Fibroblast of lung (primary cell): ENCODE measurements at places on chromosomes 1 and 21. TPM values are rescaled to one million over a fixed set of nuclear protein-coding genes. Genes with fewer than 3 reads are reported as not detected.

DNA sequence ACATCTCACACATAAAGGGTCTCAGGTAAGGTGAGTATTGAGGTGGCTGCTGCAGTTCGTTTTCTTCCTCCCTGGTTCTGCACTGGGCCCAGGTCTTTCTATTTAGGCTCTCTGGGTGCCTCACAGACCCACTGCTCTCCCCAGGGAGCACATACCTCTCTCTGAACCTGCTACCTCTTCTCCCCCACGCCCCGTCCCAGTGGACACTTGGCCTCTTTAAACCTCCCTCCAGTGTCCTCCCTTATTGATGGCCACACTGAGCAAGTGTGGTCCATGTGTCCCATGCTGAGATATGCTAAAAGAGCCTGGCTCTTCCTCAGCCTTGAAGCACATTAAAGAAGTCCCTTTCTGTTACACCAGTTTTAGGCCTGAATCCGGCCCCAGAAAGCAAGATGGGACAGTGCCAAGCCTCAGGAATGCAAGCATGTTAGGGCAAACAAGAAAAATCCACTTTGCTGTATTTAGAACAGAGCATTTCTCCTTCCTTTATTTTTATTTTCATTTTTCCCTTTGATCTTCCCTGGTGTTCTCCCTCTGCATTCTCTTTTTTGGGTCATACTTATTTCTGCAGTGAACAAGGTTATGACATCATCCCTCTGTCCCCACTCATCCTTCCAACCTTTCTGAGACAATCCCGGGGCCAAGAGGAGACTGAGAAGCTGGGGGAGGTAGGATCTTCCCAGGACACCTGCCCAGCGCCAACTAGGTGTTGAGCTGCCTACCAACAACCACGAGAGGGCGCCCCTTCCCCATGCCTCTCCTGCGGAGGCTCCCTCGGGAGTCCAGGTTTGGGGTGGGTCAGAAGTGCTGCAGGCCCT lies 5.0 kb upstream of the CHI3L2 start:
- H3K27ac ChIP-seq, result no peak overlapping the region
- H3K4me1 ChIP-seq, result no peaks in the 10 kb centered on the region
- H3K27me3 ChIP-seq, result no peaks in the 10 kb centered on the region
- peak; percentile 61 for DNase-seq

DNA sequence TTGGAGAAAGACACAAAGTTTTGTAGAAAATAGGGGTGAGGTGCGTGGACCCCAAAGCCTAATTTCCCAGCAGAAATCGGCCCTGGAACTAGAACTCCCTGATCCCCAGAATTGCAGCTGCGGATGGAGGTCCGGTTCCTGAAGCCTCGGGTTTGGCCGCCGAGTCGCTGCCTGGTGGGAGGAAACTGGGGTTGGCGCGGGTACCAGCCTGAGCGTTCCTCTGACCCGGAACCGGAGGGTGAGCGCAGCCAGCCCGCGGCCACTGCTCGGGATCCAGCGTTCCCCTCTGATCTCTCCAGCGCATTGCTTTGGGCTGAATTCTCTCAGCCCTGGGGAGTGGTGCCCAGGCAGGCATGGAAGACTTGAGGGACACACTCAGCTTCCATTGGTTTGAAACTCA lies 1.6 kb downstream of the ST6GALNAC5 start:
- H3K4me1 ChIP-seq, result no peaks in the 10 kb centered on the region
- no peak overlapping the region for H3K27ac ChIP-seq
- DNase-seq, result peak; percentile 1
- peak overlapping the region; percentile 66 for H3K4me3 ChIP-seq

DNA sequence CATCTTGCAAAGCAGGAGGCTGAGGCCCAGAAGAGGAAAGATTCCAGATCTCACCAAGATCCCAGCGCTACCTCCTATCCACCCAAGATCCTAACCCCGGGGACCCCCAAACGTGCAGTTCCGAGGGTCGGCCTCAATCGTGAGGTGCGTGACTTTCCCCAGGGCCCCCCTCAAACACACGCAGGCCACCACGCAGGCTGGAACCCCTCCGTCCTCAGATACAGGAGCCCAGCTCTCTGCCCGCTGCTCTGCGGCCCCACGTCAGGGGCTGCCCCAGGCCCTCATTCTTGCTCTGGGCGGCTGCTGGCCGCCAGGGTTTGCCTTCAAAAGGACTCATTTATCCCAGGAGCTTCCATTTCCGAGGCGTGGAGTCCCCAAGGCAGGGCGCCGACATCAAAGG lies 39.9 kb downstream of the KRTAP10-1 start:
- H3K4me1 ChIP-seq, result no peaks in the 10 kb centered on the region
- DNase-seq, result no peak

Gene TMEM61
- total RNA-seq, result not detected in 2 replicates

Gene MAN1C1
- total RNA-seq, result 14.6 and 17.7 TPM in 2 replicates
